ENCODE measurements at places on chromosomes 7 and 10. TPM values are rescaled to one million over a fixed set of nuclear protein-coding genes. Genes with fewer than 3 reads are reported as not detected.

DNA sequence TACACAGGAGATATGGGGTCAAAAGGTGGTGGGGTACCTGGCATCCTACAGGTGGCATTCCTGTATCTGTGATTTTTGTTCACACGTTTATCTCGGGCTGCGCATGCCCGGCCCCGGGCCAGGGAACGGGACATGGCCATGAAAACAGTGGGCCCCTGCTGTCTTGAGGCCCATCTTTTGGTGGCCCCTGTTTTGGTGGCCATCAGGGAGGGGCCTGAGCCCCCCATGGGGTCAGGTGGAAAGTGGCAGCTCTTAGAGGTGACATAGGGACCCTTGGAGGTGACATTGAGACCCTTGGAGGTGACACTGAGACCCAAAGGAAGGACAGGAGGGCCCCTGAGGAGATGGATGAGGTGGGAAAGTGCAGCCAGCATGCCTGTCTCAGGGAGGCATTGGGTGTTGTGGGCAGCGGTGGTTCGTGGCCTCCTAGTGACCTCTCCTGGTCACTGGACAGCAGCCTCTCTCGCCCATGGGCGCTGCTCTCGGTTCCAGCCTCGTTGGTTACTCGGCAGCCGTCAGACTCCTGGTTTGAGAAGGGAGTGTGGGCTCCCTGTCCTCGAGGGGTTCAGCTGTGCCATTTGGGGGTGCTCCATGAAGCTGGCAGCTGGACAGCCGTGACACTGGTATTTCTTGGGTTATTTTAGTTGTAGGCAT, 39.9 kb downstream of the INPP5A start:
- DNase-seq: no peak
- no peaks in the 10 kb centered on the region for H3K36me3 ChIP-seq
- no peak overlapping the region for H3K27ac ChIP-seq

DNA sequence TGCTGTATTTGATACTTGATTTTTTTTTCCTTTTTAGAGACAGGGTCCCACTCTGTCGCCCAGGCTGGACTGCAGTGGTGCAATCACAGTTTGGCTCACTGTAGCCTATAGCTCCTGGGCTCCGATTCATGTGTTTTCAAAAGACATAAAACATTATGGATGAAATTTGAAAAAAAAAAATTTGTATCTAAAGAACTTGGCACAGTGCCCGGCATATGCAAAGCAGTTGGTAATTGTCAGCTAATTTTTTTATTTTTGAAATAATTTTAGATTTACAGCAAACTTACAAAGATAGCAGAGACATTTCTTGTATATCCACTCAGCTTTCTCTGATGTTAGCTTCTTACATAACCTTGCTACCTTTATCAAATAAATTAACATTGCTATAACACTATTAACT, 20.3 kb upstream of the SAMD8 start:
- H3K27ac ChIP-seq: no peak overlapping the region
- no peak for DNase-seq
- H3K27me3 ChIP-seq: peaks cover 2% of the 10 kb centered on the region
- no peaks in the 10 kb centered on the region for H3K36me3 ChIP-seq

- no peak overlapping the region for H3K4me3 ChIP-seq
- no peaks in the 10 kb centered on the region for H3K27me3 ChIP-seq
- no peak overlapping the region for H3K27ac ChIP-seq
- no peaks in the 10 kb centered on the region for H3K36me3 ChIP-seq
- no peak for DNase-seq
These were observed 155.4 kb upstream of the SVIL start for GRCh38 chr10:29790207-29790606.

- H3K27ac ChIP-seq: no peak overlapping the region
- no peak overlapping the region for H3K4me3 ChIP-seq
- peaks cover 6% of the 10 kb centered on the region for H3K4me1 ChIP-seq
These were observed 101.0 kb downstream of the C10orf105 start for GRCh38 chr10:71618598-71618997.

DNA sequence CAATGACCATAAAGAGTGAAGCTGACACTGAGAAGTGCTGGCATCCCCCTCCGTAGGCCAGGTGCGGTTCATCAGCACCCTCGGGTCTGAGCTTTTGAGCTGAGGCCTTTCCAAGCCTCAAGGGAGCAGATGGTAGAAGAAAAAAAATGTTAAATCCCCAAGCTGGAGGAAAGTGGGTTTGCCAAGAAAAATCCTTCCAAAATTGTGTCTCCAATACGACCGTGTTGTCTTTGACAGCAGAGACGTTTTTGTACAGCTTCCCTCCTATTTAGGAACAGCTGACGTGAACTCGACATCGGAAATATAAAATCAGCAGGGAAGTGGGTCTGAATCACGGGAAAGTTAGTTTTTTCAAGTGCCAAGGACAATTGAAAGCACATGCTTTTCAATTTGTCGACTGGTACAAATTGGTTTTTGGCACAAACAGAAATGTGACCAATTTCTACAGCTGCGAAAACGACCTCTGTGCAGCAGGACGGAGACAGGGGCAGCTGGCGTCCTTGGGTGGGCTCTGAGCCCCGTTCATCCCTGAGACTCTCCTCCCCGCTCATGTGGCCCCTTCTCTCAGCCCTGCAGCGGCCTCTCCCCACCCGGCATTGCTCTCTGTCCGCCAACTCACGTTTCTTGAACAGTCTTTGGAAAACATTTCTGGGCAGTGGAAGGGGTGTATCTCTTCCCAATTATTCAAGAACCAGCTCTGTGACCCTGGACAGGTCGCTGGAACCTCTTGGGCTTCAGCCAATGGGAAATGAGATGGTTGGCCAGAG, 89.9 kb downstream of the PAXIP1 start:
- peaks cover 12% of the 10 kb centered on the region for H3K27me3 ChIP-seq
- no peaks in the 10 kb centered on the region for H3K4me1 ChIP-seq
- no peak overlapping the region for H3K27ac ChIP-seq

GRCh38 chr7:133650487-133651300, 397.8 kb downstream of the EXOC4 start:
- H3K36me3 ChIP-seq: no peaks in the 10 kb centered on the region
- H3K4me1 ChIP-seq: peaks cover 4% of the 10 kb centered on the region
- DNase-seq: no peak
- H3K27me3 ChIP-seq: no peaks in the 10 kb centered on the region

- no peak for DNase-seq
- H3K27ac ChIP-seq: no peak overlapping the region
- H3K36me3 ChIP-seq: no peaks in the 10 kb centered on the region
- no peak overlapping the region for H3K4me3 ChIP-seq
- H3K4me1 ChIP-seq: no peaks in the 10 kb centered on the region
These were observed 15.1 kb downstream of the VWC2 start for GRCh38 chr7:49788455-49789059.

- H3K36me3 ChIP-seq: no peaks in the 10 kb centered on the region
- H3K4me3 ChIP-seq: peak overlapping the region; percentile 99
- H3K27ac ChIP-seq: peak overlapping the region; percentile 91
- no peak for DNase-seq
- H3K4me1 ChIP-seq: peaks cover 13% of the 10 kb centered on the region
These were observed 743 bp downstream of the RBM17 start for GRCh38 chr10:6089334-6090219.

DNA sequence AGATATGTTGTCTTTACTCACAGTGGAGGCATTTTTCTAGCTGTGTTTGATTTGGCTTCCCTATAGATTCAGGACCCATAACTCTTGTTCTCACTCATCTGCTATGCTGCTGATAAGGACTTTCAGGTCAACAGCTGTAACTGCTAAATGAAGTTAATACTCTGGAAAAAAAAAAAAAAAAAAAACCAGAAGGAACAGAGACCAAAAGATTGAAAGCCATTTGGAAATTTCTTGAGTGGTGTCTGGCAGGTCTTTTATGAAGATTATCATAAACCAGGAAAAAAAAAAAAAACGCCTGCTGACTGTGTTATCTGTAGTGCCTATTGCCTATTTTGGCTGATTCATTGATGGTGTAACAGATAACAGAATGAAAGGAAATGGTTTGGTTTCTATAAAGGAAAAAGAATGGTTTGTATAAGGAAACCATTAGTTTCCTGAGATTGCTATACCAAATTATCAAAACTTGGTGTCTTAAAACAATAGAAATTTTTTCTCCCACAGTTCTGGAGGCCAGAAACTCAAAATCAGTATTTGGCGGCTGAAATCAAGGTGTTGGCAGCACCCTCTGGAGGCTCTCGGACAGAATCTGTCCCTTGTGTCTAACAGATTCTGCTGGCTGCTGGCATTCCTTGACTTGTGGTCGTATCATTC, 60.5 kb upstream of the BET1 start:
- H3K27me3 ChIP-seq: no peaks in the 10 kb centered on the region
- H3K4me1 ChIP-seq: peaks cover 16% of the 10 kb centered on the region
- H3K36me3 ChIP-seq: no peaks in the 10 kb centered on the region
- no peak overlapping the region for H3K27ac ChIP-seq
- H3K4me3 ChIP-seq: no peak overlapping the region
- peak; percentile 54 for DNase-seq

GRCh38 chr10:76139431-76139830, 708.0 kb downstream of the LRMDA start:
- no peak for DNase-seq
- no peaks in the 10 kb centered on the region for H3K4me1 ChIP-seq
- H3K27ac ChIP-seq: no peak overlapping the region
- no peaks in the 10 kb centered on the region for H3K36me3 ChIP-seq

DNA sequence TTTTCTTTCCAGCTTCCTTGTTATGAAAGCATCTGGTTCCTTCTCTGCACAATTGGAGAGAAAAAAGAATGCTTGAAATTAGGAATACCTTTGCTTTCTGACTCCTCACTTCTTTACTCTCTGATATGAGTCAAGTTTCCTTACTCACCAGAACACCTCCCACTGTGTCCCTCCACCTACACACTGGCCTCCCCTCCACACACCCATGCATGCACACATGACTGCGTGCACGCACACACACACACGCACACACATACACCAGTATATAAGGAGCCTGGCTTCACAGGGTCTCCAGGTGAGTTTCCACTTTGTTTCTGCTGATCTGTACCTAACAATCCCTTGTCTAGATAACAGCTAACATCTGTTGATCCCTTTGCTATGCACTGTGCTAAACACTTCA, 11.4 kb upstream of the PTER start:
- H3K36me3 ChIP-seq: no peaks in the 10 kb centered on the region
- no peak overlapping the region for H3K27ac ChIP-seq
- no peak for DNase-seq
- no peaks in the 10 kb centered on the region for H3K27me3 ChIP-seq

GRCh38 chr7:127250312-127251035, 2.3 kb downstream of the GRM8 start:
- peaks cover 6% of the 10 kb centered on the region for H3K4me1 ChIP-seq
- H3K4me3 ChIP-seq: no peak overlapping the region
- H3K36me3 ChIP-seq: no peaks in the 10 kb centered on the region
- DNase-seq: no peak

GRCh38 chr10:688312-689120, 952 bp downstream of the DIP2C start:
- peaks cover 25% of the 10 kb centered on the region for H3K4me1 ChIP-seq
- no peaks in the 10 kb centered on the region for H3K27me3 ChIP-seq
- H3K27ac ChIP-seq: peak overlapping the region; percentile 93
- peak; percentile 37 for DNase-seq

KCNH2 gene
- total RNA-seq: 0.56 TPM

NFKB2 gene
- total RNA-seq: 16.1 TPM

SAP25 gene
- not detected for total RNA-seq

PRKAR2B gene
- total RNA-seq: 8.1 TPM

MSMB gene
- not detected for total RNA-seq

STEAP1 gene
- 3.9 TPM for total RNA-seq

FGF8 gene
- total RNA-seq: not detected

Data from IMR-90 (cell line).